NCI-H1092 treated with DMSO at 0.1 percent for 48 hours (cell line): ENCODE measurements at places on chromosomes 3 and 15.

GRCh38 chr3:78863306-78864203, 904.2 kb downstream of the ROBO1 start:
- no peak for DNase-seq

DNA sequence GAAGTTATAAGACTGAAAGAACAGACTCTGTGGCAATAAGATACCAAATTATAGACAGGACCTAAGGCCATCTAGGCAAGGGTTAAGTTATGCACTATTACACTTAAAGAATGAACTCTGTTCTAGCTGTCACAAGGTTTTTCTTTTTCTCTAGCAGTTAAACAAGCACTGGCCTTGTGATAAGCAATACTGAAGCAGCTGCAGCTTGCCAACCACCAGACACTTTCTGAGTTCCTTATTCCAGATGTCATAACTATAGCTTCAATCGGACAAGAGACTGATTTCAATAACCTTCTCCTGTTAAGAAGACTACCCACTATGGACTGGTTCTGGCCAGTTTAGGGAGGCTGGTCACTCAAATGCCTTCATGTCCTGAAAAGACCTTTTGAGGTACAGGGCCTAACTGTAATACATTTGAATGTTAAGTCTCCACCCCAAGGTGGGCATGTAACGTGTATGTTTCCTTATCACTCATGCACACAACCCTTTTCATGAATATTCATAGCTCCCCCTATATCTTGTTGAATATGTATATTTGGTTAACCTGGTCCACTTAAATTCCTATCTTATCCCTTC, 85.8 kb downstream of the CFAP20DC start:
- DNase-seq = no peak

GRCh38 chr3:118955914-118956556, 78.6 kb downstream of the IGSF11 start:
- no peak for DNase-seq

DNA sequence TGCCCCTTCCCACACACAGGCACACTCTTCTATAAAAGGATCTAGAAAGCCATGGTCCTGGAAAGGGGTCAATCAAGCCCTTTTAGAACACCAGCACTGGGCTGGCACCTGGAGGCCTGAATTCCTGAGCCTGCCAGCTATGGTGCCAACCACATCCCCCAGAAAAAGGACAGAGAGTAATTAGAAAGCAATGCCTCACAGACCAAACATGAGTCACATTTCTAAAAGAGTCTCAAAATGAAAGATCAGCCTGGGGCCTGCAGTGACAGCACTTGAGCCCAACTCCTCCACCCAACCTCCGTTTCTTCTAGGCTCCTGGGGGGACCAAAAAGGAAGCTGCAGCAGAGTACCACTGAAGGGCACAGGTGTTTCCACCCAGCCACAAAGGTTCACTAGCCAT, 14.1 kb downstream of the MYLK start:
- no peak for DNase-seq

DNA sequence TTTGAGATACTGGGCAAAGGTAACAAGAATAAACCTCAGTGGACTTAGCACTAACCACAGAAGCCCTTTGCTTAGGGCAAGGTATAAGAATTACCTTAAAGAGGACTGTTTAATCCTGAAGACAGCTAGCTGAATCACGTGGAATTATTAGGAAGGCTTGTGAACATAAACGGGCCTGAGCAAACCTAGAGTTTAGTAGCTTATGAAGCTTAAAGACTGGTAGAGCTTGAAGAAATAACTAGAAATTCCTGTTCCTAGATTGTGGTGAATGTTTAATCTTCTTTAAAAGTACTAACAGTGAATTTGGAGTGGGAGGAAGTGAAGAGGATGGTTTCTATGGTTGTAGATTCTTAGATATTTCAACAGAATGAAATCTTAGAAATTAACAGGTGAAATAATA, 428.9 kb upstream of the THRB start:
- DNase-seq = no peak

GRCh38 chr3:5019411-5020241, 40.4 kb downstream of the BHLHE40 start:
- DNase-seq = no peak

DNA sequence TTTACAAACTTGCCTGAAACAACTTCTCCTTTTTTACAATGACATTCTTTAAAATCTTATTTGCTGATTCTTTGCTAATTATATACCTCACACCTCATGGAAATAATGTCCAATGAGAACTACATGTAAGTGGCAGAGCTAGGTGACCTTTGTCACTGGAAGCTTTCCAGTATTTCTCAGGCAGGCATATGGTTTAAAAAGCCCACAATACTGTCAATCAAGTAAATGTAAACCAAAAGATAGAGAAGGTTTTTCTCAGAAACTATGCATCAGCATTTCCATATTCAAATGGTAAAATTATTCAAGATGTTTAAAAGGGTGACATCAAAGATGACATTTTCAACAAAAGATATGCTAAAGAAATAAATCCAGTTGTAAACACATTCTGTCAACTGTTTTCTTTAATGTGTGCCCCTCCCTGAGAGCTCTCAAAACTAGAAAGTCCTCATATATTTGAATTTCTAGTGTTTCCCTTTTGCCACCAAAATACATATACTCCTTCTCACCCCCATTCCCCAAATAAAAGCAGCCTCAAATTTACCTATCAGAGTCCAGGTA, 10.1 kb upstream of the STRIT1 start:
- no peak for DNase-seq
